ENCODE measurements at places on chromosomes 3 and 15.

DNA sequence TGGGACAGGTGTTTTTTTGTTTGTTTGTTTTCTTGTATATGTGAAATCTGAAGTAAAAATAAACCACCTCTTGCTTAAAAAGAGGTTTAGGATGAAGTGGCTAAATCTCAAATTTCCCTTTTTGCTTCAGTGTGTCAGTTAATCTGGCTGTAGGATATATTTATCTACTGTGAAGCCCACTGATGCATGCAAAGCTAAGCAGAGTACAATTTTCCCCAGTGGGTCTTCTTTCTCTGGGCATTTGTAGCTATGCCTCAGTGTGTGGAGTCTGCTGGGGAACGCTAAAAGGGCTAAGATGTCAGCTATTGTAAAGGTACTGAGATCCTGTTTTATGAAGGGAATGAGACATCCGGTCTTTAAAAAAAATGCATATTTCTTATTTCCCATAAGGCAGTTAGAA, 190.6 kb downstream of the TCF12 start:
- no peak for DNase-seq

DNA sequence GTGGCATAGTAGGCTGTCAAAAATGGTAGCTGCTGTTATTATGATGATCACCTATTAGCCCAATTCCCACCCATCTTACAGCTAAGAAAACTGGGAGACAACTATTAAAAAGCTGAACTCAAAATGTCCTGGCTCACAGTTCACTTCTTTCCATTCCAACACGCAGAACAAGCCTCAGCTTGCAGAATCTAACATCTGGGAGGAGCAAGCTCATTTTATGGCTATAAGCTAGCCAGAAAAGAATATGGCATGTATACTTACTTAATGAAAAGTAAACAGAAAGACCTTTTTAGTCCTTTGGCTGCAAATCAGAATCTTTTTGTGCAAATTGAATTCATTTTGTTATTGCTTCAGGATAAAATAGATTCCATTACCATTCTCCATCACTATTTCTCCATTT, 34.8 kb upstream of the CFAP20DC start:
- DNase-seq = no peak

DNA sequence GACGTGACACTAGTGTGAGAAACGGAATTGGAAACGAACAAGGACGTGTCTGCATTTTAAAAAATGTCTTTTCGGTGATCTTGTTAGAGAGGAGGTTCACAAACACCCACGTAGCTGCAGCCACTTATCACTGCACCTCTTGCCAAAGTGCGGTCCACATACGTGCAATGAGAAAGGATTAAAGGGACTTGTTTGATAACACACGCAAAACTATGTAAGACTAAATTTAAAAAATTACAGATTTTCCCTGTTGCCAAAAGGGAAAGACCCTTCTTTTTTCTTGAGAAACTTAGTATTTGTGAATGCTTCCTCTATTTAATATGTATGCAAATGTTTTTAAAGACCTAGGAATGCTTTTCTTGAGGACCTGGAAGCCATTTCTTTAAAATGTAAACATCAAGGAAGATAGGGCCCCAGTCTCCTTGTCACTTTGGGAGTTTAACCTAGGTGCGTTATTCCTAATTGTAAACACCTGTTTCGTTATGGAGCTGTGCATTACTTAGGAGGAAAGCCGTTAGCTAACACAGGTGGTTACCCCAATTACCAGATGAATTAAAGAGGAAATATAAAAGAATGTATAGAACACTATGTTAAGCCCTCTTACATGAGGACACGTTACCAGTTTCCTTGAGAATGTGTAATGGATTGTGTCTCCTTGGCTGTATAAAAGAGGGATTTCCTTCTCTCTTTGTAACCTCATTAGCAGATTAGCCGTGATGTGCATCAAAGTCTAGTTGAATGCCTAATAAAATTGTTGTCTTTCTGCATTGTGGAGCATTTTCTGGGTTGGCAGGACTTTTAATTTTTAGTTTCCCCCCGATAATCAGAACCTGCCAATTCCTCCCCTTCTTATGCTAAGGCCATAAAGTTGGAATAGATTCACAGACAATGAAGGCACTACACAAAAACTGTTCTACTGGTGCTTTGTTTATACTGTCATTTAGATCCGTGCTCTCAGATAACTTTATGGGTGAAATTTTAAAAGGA, 1.0 kb downstream of the LEKR1 start:
- DNase-seq = no peak

DNA sequence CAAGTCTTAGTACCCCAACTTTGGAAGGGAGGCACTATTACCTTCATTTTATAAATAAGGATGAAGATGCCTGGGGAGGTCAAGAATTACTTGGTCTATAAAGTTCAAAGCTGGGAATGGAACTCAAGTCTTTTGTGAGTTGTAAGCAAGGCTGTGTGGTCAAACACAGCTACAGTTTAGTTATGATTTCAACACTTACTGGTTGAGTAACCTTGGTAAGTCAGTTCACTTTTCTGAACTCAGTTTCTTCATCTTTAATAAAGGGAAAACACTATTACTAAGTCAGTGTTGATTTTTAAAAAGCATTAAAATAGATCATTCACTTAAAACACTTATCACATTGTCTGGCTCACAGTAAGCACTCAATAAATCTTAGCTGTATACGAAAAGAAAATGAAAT, 200.4 kb upstream of the ADAMTS9 start:
- no peak for DNase-seq

GRCh38 chr3:57048728-57049127, 11.7 kb upstream of the SPATA12 start:
- DNase-seq = no peak

DNA sequence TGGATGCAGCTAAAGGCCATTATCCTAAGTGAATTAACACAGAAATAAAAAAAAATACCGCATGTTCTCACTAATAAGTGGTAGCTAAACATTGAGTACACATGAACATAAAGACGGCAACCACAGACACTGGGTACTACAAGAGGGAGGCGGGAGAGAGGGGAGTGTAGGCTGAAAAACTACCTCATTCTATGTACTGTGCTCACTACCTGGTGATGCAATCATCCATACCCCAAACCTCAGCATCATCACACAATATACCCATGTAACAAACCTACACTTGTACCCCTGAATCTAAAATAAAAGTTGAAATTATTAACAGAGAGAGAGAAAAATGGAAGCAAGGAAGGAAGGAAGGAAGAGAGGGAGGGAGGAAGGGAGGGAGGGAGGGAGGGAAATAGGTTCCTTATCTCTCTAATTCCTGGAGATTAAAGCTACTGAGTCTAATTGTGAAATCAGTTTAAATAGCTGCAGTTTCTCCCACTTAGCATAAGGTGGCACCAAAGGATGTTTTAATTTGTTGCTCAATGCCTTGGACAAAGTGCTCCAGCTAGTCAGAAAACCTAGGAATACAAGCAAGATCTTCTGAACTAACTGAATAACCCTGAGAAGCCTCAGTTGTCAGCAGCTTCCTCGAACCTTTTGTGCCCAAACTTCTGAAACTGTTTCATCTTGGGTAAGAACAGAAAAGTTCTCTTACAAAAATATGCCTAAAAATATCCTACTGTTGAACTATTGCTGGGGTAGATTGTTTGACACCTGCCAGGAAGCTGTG, 79.4 kb upstream of the ATP11B start:
- DNase-seq = peak; percentile 7

DNA sequence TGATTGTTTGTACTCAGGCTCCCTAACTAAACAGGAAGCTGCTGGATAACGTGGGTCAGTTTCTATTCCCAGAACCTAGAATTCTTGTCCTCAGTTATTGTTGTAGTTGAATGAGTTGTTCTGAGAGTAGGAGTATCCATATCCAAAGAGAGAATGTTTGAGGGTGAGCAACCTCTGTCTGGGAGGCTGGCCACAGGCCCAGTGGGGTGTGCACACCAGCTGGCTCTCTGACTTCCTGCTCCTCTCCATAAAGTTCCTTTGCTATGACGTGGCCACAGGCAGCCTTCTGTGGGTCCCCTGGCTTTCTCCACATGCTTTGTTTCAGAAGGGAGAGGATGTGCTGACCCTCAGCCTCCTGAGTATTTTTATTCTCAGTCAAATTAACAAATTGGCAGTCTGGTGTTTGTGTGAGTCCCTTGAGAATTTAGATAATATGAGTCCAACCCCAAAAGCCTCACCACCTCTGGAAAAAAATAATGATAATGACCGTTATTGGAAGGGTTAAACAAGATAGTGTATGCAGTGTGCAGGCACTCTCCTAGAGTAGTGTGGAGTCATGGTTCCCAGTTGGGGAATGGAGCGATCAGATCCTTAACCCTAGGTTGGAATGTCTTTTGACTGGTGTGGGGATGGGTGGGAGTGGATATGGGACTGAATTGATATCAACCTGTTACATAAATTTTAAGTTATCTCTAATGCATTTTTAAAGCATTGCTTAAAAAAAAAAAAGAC, 47.6 kb upstream of the MED12L start:
- DNase-seq = no peak

GRCh38 chr3:136783708-136784191, 31.6 kb upstream of the STAG1 start:
- DNase-seq = no peak

DNA sequence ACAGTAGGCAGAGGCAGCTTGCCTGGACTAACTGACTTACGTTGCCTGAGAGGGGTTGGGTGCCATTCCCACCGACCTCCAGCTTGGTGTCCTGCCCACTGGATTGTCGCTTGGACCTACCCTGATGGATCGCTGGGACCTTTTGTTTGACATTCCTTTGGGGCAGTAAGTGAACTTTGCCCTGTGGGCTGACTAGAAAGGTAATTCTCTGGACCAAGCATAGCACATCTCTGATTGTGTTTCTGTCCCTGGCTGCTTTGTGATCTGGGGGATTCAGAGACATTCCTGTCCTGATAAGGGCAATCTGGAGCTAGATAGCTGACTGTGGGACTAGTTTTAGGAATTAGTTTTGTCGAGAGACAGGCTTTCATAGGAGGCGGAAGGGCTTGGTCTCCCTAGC, 19.5 kb upstream of the IFT57 start:
- no peak for DNase-seq

GRCh38 chr3:38327335-38328009, 19.1 kb upstream of the XYLB start:
- no peak for DNase-seq

- DNase-seq = no peak
These were observed 16.0 kb downstream of the SLC22A14 start for GRCh38 chr3:38297947-38298711.

- DNase-seq = peak; percentile 85
These were observed 103.3 kb downstream of the IL1RAP start for GRCh38 chr3:190617185-190617584.

GRCh38 chr3:178907081-178907480, 164.5 kb downstream of the ZMAT3 start:
- DNase-seq = no peak

DNA sequence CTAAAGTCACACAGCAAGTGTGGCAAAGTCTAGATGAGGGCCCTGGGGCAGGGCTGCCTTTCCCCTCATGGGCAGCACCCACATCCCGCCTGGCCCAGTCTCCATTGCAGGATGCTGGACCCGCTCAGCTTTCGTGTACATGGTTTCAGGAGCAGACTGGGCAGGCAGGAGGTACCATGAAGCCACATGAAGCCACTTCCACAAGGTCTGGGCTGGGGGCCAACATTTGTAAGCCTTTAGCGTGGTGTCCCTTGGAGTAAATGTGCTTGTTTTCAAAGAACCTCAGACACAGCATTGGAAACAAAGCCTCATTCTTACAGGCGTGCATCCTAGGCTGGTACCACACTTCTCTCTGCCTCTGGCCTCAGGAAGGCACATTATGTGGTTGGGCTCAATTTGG, 34.5 kb downstream of the UMPS start:
- DNase-seq = no peak

DNA sequence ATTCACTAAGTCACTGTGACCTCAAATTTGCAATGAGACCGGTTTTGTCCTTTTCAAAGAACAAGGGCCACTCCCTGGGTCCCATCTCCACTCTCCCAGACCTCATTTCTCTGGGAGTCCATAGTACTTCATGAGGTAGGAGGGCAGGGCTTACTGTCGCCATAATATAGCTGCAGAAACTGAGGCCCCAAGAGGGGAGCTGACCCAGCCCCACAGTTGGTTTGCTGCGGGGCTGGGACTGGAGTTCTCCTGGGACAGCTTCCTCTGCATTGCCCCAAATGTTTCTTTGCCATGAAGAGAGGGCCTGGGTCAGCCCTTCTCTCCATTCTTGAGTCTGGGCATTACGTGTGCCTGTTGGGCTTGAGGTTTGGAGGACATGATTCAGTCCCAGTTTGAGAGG, 60.1 kb downstream of the ITGA11 start:
- DNase-seq = no peak

DNA sequence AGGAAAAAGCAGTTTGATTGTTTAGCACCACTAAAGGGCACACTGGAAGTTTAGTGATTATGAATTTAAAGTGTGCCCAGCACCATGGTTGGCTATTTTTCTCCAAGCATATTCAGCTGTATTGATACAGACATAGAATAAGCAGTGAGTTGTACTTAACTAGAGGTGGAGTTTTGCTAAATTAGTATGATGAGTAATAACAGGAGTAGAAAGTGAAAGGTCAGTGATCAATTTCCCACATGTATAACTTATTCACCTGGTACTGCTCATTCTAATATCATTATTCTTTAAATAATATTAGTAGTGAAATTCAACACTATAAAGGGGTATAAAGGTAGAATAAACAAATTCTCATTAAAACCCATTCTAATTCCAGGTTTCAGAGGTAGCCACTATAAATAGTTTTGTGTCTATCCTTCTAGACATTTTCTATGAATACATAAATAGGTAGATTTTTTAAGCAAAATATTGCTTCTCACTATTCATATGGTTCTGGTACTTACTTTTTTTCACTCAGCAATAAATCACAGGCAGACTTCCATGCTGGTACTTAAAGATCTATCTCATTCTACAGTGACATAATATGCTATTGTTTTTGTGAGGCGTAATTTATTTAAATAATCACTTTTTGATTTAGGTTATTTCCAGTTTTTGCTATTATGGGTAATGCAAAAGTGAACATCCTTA, 732.9 kb downstream of the VGLL3 start:
- DNase-seq = no peak

GRCh38 chr3:119595639-119596334, 1.9 kb upstream of the PLA1A start:
- DNase-seq = no peak

DNA sequence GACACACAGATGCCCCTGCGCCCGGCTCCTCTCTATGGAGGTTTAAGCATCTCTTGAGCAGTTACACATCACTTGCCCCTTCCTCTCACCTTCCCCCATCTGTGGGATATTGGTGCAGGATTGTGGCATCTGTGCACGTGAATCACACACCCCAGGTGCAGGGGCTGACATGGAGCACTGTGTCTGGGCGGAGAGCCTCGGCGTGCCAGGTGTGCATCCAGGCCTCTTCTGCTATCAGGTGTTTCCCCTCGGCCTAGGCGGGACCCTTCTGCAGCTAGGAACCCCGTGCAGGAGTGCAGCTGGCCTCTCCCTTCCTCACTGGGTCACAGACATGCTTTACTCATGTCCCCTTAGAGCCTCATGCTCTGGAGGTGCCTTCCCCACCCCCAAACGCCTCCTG, 33.4 kb upstream of the MUC13 start:
- DNase-seq = no peak

DNA sequence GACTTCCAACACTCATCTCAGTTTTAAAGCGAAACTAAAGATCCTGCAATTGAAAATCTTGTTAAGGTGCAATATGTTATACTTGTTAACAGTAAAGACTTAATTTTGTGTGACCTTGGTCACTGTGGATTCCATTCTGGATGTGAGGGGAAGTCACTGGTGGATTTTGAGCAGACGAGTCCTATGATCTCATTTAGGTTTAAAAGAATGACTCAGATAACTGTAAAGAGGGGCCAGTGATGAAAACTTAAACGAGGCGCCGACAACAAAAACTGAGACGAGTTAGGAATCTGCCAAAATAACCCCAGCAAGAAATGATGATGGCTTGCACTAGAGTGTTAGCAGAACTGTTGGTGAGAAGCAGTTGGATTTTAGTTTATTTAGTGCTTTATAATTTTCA, 56.5 kb downstream of the LRRC28 start:
- no peak for DNase-seq

Data from GDM1 (cell line).